ENCODE measurements at places on chromosomes 2 and 18.

DNA sequence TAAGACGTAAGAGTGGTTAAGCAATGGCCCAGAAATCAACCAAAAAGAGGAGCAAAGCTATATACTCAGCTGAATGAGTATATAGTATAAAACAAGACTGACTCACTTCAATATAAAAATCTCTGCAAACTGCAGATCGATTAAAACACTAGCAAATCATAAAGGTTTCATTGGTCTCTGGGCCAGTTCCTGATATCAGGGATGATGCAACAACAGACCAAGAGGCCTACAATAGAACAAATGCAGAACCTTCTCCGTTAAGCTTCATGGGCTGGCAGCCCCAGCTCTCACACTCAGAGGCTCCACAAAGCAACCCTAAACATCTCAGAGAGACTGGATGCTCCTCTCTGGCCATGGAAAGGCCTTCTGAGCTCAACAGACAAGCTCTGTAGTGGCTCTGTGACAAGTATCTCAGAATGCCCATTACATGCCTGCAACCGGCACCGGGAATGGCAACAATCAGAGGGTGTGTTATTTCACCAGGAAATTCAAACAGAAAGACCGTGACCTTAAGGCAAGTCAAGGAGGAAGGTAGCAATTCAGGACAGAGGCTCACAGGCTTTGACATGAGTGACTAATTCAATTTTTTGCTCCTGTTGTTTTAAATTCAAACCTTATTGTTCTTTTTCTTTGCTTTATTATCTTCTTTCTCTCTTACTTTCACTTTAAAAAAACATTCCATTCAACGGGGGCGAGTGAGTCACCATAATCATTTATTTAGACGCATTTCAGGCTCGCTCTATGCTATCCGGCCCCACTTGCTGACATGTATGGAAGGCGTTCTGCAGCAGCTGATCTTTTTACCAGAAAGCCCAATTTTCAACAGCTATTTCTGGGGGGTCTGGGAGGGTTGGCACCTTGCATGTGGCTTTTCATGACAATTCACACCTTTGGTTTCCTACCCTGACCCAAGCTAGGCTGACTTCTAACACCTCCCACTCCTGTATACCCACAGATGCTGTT lies 15.1 kb downstream of the CYRIA start:
- no peak for DNase-seq

DNA sequence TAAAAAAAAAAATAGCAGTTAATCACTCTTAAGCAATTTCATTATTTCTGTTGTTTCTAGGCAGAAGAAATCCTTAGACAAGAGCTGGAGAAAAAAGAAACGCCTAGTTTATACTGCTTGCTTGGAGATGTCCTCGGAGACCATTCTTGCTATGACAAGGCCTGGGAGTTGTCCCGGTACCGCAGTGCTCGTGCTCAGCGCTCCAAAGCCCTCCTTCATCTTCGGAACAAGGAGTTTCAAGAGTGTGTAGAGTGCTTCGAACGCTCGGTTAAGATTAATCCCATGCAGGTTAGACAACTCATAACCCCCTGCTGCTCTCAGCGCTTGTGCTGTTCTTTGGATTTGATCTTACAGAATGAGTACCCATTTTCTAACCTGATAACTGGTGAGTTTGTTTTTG lies 130.4 kb downstream of the TTC27 start:
- no peak for DNase-seq

DNA sequence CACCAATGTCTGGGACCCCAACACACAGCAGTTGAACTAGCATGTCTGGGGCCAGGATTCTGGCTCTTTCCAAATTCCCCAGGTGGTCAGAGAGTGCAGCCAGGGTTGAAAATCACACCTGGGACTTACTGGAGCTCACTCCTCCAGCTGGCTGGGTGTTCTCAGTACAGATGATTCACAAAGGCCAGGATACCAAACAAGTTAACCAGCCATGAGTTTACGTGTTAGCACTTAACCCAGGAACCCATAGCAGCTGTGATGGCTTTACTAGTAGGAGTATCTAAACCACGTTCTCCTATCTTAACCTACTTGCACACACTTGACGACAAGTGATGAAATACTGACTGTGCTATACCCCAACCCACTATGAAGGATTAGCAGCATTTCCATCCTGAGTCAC lies 222.8 kb downstream of the FBXO15 start:
- no peak for DNase-seq

GRCh38 chr2:140734992-140735391 lies 1395.8 kb downstream of the LRP1B start:
- no peak for DNase-seq

DNA sequence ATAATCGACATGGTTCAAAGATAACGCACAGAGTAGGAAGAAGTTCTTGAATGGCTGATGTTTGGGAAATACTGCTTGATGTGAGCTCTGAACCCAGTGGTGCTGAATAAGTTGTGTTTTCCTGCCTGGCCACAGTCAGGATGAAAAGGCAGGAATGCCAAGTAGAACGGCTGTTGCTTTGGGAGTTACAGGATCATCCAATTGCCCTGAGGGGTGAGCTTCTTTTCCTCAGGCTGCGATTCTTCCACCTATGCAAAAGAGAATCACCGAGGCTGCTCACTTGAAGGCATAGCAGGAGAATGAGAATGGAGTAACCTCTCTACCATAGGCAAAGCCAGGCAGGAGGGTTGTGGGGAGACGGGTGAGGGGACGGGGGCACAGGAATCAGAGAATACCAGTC lies 14.4 kb upstream of the IGFBP2 start:
- no peak for DNase-seq

- no peak for DNase-seq
Observed at GRCh38 chr2:231181860-231182512, 16.4 kb upstream of the ARMC9 start.

DNA sequence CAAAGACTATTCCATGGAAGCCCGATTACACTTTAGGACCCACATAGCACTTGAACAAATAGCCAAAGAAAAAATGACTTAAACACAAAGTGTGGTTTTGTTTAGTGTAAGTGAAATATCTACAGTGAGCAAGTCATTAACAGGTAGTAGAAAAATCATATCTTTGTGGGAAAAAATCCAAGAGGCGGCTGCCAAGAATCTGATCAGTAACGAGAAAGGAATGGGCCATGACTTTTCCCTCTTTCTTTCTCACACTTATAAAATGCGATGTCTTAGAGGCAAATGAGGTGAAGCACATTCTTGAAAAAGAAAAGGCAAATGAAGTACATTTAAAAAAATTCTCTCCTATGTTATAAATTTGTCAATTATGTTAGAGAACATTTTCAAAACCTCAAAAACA lies 12.9 kb upstream of the GEMIN6 start:
- no peak for DNase-seq

DNA sequence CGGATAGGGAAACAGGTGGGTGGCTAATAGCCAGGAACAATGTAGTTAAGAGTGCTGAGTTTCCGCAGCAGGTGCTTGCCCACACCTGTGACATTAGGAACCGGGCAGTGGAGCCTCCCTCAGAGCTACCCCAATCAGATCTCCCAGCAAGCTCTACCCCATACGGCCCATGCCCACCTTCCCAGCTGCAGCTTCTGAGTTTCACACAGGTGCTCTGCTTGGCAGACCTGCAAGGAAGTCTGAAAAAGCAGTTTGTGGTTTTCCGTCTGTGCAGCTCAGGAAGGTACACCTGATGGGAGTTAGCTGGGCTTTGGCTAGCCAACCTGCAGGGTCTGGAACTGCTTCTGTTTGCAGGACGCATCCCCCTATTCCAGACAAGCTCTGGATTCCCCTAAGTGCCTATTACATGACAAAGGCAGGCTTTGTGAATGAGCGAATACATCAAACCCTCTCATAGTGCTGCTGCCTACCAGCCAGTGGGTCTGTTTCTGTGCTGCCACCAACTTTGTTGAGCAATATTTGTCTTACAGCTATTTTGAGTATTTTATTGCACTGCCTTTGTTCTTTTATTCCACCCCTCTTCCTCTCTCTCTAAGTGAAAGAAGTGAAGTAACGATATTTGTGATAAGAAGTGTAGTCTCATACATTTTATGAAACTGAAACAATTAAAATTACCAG lies 24.7 kb upstream of the CEP68 start:
- DNase-seq = no peak

- no peak for DNase-seq
Observed at GRCh38 chr2:36511858-36512603, 85.9 kb downstream of the FEZ2 start.

DNA sequence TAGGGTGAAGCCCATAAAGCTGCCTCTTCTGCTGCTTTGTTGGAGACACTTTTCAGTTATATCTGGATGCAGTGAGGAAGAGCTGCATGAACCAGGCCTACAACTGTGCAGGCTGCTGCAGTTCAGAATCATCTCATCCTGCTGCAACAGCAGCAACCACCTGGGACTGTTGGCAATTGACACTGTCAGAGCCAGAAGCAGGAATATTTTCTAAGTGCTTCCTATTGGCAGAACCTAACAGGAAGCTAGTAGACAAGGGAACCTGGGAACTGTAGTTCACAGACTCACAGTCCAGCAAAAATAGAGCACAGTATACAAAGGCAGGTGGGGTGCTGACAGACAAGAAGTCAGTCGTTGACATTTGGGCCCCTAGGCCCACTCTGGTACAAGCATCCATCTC lies 452.9 kb upstream of the SPRED2 start:
- no peak for DNase-seq

DNA sequence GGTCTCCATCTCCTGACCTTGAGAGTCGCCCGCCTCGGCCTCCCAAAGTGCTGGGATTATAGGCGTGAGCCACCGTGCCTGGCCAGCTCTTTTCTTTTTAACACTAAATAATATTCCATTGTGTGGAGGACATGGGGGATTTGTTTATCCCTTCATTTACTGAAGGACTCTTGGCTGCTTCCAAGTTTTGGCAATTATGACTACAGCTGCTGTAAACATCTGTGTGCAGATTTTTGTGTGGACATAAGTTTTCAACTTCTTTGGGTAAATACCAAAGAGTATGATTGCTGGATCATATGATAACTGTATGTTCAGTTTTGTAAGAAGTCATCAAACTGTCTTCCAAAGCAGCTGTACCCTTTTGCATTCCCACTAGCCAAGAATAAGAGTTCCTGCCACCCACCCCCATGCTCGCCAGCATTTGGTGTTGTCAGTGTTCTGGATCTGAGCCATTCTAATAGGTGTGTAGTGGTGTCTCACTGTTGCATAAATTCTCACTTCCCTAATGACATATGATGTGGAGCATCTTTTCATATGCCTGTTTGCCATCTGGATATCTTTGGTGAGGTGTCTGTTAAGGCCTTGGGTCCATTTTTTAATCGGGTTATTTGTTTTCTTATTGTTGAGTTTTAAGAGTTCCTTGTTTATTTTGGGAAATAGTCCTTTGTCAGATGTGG lies 52.2 kb downstream of the TNFRSF11A start:
- DNase-seq = no peak

GRCh38 chr2:198499539-198499938 lies 695.1 kb downstream of the PLCL1 start:
- peak; percentile 82 for DNase-seq

GRCh38 chr2:97718051-97718882 lies 4.9 kb downstream of the ZAP70 start:
- peak; percentile 8 for DNase-seq

DNA sequence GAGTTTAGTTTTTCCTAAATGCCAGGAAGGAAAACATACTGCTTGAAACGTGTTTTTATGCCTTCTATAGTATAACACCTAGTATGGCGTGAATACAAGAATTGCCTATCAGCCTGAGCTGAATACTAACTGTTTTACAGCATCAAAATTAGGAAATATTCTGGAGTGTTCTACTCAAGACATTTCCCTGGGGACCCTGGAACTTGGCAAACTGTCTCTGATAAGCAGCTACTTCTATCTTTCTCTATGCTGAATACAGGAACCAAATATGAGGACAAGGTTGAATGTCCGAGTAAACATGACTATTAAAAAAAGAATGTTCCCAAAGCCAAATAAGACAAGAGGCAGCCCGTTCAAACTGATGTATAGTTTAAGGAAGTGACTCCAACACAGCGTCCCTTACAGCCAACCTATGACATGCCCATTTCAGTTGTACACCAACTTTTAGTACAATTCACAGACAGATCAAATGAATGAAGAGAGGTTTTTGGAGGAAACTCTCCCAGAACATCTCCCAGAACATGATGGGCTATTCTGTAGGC lies 951.3 kb upstream of the ACVR2A start:
- DNase-seq = no peak

- no peak for DNase-seq
Observed at GRCh38 chr2:236336575-236337464, 72.6 kb upstream of the ASB18 start.

DNA sequence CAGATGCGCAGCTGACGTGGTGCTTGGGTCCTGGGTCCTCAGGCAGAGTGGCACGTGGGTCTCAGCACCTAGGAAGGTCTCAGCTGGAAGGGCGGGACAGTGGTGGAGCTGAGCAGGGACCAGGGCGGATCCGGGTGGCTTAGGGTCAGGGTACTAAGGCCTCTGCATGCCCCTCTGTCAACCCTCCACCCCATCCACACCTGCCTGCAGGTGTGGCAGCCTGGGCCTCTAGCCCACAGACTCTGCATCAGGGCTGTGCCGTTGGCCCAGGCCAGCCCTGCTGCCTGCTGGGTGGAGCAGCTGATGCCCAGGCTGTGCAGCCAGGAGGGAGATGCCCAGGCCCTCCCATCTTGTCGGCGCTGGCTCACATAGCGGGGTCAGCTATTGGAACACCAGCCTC lies 24.6 kb upstream of the OTOS start:
- DNase-seq = peak; percentile 2

- DNase-seq = no peak
Observed at GRCh38 chr2:226336283-226336682, 463.3 kb downstream of the IRS1 start.

GRCh38 chr2:35503311-35503710 lies 852.3 kb upstream of the CRIM1 start:
- DNase-seq = no peak

DNA sequence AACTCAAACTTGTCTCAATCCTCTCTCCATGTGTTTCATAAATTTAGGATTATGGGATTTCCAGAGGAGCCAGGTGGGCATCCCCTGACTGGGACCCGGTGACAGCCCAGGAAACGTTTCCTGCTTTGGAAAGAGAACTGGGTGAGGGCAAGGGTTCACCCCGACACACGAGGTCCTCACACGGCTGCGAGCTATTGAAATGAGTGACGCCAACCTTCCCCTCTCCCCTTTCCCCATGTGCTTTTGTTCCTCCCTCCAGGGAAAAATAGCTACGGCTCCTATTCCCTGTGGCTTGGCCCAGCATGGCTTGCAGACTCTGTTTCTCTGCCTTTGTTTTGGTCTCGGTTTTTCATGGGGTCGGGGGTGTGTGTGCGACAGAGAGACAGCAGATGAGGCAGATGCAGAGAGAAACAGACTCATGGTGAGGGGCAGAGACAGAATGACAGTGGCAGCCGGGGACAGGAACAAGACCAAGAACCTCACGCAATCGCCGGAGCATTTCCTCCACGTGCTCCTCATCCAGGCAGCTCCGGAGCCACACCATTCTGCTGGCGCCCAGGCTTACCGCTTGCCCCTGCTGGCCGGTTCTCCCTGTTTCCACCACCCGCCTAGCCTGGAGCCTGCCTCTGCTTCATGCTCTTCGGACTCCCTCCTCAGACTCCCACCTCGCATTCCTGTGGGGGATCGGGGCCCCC lies 238.5 kb downstream of the DYSF start:
- peak; percentile 53 for DNase-seq

- no peak for DNase-seq
Observed at GRCh38 chr2:179796213-179797007, 65.0 kb downstream of the ZNF385B start.

Measured in right hindlimb (tissue), 1 donor.